ENCODE measurements at places on chromosomes 12 and 14.
A peak's percentile ranks its signal among the peaks of the same experiment; 100 is the strongest.

- H3K27me3 ChIP-seq = no peaks in the 10 kb centered on the region
- H3K36me3 ChIP-seq = peaks cover 16% of the 10 kb centered on the region
- DNase-seq = no peak
- no peaks in the 10 kb centered on the region for H3K4me1 ChIP-seq
Observed at GRCh38 chr12:121264951-121265515, 31.5 kb downstream of the CAMKK2 start.

DNA sequence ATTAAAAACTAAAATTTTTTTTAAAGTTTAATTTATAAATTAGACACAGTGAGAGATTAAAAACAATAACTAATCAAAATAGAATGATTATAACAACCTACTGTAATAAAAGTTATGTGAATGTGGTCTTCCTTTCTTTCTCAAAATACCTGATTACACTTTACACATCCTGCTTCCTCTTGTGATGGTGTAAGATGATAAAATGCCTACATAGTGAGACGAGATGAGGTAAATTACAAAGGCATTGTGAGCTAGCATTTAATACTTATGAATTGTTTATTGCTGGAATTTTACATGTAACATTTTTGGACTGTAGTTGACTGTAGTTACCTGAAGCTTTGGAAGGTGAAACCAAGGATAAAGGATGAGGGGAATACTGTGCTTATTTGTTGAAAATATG lies 94.2 kb upstream of the CLEC14A start:
- no peaks in the 10 kb centered on the region for H3K27me3 ChIP-seq
- H3K27ac ChIP-seq = no peak overlapping the region
- H3K4me3 ChIP-seq = no peak overlapping the region
- H3K4me1 ChIP-seq = no peaks in the 10 kb centered on the region
- DNase-seq = no peak
- no peaks in the 10 kb centered on the region for H3K36me3 ChIP-seq

DNA sequence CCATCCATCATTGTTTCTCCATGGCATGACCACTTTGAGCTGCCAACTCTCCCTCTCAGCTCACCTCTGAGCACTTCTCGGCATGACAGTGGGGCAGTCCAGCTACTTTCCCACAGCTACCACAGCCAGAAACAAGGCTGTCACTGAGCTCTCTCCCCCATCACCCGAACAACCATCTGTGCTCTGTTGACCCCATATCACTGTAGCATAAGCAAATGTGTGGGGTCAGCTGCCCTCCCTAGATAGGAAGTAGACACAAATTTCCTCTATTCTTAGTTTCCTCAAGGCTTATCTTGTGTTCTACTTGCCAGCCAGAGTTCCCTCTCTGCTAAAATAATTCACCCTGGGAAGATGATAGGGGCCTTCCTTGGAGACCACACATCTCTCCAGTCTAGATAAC lies 82.6 kb upstream of the FUT8 start:
- H3K27me3 ChIP-seq = no peaks in the 10 kb centered on the region
- no peaks in the 10 kb centered on the region for H3K36me3 ChIP-seq
- no peak overlapping the region for H3K27ac ChIP-seq
- no peak overlapping the region for H3K4me3 ChIP-seq

DNA sequence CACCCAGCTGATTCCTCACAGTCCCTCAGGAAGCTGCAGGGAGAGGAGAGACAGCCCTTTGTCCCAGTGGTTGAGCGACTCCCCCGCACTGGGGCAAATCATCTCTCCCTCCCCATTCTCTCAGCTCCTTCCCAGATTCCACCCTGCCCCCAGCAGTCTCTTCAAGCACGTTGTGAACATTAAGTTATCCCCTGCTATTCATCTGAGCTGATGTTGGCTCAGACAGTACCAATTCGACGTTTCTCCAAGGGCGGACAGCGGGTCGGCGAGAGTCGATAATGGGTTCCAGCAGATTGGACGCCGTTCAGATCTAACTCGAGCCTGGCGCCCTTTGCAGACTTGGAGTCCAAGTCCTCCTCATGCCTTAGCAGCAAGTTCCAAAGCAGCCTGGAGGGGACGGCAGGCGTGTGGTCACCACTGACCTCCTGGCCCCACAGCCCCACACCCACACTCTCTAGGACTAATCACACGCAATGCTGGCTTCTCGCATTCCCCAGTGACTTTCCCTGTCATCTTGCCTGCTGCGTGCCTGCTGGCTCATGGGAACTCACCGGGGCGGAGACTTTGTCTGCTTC lies 245.9 kb downstream of the CHST11 start:
- no peak overlapping the region for H3K27ac ChIP-seq
- DNase-seq = no peak
- no peaks in the 10 kb centered on the region for H3K36me3 ChIP-seq
- peaks cover 14% of the 10 kb centered on the region for H3K4me1 ChIP-seq
- H3K4me3 ChIP-seq = no peak overlapping the region
- no peaks in the 10 kb centered on the region for H3K27me3 ChIP-seq

DNA sequence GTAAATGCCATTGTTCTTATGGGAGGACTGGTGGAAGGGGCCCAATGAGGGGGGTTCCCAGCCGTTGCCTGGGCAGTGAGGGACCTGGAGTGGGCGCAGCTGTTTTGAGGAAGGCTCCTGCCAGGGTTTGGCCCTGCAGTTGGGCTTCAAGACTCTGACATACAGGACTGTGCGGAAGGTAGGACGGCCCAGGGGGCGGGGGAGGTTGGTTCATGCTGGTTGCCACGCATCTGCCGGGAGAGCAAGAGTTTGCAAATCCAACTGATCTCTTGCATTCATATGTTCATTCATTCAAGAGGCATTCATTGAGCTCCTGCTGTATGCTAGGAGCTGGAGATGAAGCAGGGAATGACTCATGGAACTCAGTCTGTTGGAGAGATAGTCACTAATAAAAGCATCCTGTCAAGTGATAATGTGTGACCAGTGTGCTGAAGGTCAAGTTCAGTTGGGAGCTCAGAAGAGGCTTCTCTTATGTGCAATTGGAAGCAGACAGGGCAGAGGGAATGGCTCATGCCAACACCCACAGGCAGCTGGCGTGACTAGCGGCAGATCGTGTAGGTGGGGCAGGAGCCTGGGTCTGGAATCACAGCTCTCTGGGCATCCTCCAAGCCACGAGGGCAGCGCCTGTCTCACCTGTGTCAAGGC lies 7.8 kb downstream of the SH2B3 start:
- peak; percentile 71 for DNase-seq
- H3K36me3 ChIP-seq = peaks cover 10% of the 10 kb centered on the region
- no peaks in the 10 kb centered on the region for H3K27me3 ChIP-seq
- H3K4me1 ChIP-seq = peaks cover 58% of the 10 kb centered on the region
- H3K4me3 ChIP-seq = no peak overlapping the region
- peak overlapping the region; percentile 75 for H3K27ac ChIP-seq

DNA sequence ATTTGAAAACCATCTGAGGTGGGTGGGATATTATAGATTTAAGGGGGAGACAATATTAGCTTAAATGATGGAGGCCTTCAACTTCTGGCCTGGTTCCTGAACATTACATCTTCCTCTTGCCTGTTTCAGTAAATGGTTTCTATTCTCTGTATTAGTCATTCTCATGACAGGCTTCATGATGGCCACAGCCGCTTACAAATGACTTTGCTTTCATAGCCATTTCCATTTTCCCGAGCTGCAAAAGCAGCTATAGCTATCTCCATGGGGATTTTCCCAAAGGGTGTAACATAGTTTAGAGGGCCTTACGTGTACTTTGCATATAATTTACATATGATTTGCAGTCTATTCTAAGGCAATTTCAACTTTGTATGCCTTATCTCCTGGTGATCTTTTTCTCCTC lies 121.8 kb downstream of the NRXN3 start:
- H3K36me3 ChIP-seq = no peaks in the 10 kb centered on the region
- no peak overlapping the region for H3K27ac ChIP-seq
- H3K4me3 ChIP-seq = no peak overlapping the region
- no peaks in the 10 kb centered on the region for H3K27me3 ChIP-seq
- DNase-seq = no peak
- H3K4me1 ChIP-seq = no peaks in the 10 kb centered on the region

DNA sequence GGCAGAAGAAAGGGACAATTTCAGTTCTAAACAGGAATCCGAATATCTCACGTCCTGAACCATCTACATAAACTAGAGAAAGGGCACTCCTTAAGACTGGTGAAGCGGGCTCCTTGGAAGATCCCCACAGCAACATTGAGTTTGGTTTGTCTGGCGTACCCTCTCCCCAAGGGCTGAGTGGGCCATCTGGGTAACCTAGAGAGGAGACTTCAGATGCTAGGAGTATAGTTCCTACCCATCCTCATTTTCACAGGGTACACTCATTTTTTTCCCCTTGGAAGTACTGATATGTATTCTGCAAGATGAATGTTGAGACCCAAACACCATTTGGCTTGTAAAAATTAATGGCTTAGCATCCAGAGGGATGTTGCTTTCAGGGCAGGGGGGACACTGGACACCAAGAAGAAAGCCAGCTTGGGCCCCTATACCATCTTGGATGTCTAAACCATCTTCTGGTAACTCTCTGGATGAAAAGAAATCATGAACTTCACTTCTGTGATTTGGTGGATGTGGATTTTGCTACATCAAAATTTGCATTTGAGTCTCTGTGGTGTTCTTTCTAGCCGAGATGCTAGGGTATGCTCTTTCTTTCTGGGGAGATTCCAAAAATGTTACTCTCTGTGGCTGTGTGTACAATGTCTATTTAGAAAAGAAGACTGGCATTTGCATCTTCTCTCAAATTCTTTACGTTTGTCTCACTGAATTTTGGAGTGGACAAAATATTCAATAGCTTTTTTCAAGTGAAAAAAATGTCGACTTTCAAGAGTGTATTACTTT lies 97.7 kb downstream of the ETV6 start:
- H3K36me3 ChIP-seq = no peaks in the 10 kb centered on the region
- no peaks in the 10 kb centered on the region for H3K27me3 ChIP-seq
- peak overlapping the region; percentile 67 for H3K27ac ChIP-seq
- H3K4me3 ChIP-seq = no peak overlapping the region
- peaks cover 13% of the 10 kb centered on the region for H3K4me1 ChIP-seq

DNA sequence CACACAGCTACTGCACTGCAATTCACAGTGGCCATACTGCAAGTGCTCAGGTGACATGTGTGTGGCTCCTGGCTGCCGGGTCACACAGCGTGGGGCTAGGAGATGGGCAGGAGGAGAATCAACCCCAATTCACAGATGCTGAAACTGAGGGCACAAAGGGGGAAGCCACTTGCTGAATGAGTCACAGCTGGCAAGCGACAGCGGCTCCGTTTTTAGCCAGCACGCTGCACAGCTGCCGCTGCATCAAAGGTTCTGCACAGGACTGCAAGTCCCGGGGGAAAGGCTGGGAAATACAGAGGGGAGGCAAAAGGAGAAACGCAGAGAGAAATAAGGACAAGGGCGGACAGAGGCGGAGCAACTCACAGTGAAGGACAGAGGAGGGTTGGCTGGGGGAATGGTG lies 57.9 kb downstream of the KDM2B start:
- no peak for DNase-seq
- no peak overlapping the region for H3K4me3 ChIP-seq
- no peak overlapping the region for H3K27ac ChIP-seq
- no peaks in the 10 kb centered on the region for H3K36me3 ChIP-seq

DNA sequence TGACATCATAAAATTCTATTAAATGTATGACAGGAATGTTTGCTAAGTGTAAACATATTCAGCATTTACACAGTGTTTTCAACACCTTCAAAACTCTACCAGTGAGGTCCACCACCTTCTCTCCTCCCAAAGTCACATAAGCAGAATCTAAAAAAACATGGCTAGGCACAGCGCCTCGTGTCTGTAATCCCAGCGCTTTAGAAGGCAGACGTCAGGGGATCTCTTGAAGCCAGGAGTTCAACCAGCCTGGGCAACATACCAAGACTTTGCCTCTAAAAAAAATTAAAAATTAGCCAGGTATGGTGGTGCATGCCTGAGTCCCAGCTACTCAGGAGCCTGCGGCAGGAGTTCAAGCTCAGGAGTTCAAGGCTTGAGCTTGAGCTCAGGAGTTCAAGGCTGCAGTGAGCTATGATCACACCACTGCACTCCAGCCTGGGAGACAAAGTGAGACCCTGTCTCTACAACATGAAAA lies 30.0 kb downstream of the NUMB start:
- no peak for DNase-seq
- peaks cover 7% of the 10 kb centered on the region for H3K4me1 ChIP-seq
- H3K36me3 ChIP-seq = no peaks in the 10 kb centered on the region
- H3K4me3 ChIP-seq = no peak overlapping the region
- no peaks in the 10 kb centered on the region for H3K27me3 ChIP-seq

GRCh38 chr12:62847709-62848108 lies 87.2 kb downstream of the PPM1H start:
- H3K27ac ChIP-seq = peak overlapping the region; percentile 50
- peaks cover 20% of the 10 kb centered on the region for H3K4me1 ChIP-seq
- H3K36me3 ChIP-seq = no peaks in the 10 kb centered on the region
- H3K4me3 ChIP-seq = no peak overlapping the region
- no peaks in the 10 kb centered on the region for H3K27me3 ChIP-seq
- no peak for DNase-seq
